ENCODE measurements at places on chromosomes 11 and 22.
A peak's percentile ranks its signal among the peaks of the same experiment; 100 is the strongest.

DNA sequence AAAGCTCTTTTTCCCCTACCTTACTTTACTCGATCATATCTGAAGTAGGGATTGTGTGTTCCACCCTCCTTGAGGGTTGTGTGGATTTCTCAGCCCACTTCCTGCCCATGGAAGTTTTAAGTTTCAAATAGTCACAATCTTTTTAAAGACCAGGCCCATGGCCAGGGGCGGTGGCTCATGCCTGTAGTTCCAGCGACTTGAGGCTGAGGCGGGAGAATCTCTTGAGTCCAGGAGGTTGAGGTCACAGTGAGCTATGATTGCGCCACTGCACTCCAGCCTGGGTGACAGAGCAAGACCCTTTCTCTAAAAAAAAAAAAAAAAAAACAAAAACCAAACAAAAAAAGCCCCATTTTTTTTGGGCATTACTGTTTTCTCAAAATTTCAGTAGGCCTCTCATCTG, 36.3 kb upstream of the LRRC10B start:
- DNase-seq, result no peak

GRCh38 chr11:62487738-62488551, 58.7 kb downstream of the AHNAK start:
- DNase-seq, result no peak

- DNase-seq, result no peak
These were observed 17.2 kb downstream of the POU2AF1 start for GRCh38 chr11:111361874-111362273.

DNA sequence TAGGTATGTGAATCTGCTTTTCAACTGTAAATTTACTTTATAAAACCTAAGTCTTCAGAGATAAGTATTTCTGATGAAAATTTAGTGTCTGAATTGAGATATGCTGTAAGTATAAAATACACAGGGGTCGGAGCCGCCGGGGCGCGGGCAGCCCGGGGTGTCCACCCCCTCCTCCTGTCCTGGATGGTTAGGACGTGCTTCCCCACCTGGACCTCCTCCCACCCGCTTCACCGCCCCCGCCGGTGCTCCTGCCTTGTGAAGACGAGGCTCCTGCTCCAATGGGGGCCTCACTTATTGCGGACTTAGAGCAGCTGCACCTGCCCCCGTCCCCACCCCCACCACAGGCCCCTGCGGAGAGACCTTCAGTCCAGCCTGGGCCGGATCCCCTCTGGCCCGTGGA, 21.3 kb upstream of the PHF21A start:
- no peak for DNase-seq

- no peak for DNase-seq
These were observed 3.9 kb downstream of the ABTB2 start for GRCh38 chr11:34353881-34354280.

DNA sequence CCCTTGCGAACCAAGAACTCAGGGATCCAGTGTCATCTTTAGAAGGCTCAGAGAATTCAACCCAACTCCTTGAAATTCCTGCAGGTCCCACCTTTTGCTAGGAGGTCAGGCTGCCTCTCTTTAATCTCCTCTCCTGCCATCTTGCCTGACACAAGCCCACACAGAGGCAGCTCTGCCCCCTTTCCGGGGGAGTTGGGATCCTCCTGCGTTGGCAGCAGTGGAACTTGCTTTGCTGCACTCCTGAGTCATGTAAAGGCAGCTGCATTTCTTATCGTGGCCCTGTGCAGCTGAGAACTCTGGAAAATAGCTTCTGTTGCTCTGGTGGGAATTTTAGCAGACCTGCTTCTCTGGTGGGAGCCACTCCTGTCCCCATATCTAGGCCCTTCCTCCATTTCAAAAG, 142.3 kb upstream of the TBCEL start:
- no peak for DNase-seq

DNA sequence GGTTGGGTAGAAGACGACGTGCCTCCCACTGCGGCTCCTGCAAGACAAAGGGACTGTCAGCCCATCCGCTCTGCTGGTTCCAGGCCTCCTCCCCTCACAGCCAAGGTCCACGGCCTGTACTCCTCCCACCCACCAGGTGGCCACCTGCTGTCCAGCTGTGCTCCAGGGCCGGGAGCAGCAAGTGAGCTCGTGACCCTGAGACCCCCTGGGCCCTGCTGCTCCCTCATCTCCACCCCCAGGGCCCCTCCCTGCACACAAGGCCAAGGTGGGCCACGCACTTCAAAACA, 27.4 kb downstream of the TSPAN4 start:
- DNase-seq, result no peak

- no peak for DNase-seq
These were observed 42.3 kb upstream of the CCDC188 start for GRCh38 chr22:20192972-20193760.

GRCh38 chr11:120192831-120193625, 17.8 kb upstream of the OAF start:
- no peak for DNase-seq

GRCh38 chr11:122690384-122690783, 34.9 kb downstream of the UBASH3B start:
- DNase-seq, result no peak

DNA sequence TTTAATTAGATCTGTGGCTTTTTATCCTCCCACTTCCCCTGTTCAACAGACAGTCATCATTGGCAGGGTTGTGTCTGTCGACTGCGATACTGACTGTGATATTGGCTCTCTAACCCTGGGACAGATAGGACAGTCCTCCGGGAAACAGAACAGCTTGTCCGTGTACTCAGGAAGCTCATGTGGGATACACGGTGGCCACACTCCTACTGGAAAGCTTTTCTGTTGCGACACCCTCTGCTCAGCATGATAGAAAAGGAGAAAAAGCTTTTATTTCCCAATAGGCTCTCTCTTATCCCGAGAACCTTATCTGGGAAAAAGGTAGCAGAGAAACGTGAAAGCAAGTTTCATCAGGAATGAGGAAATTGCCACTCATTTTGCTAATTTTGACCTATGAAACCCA, 60.4 kb upstream of the HSPA8 start:
- no peak for DNase-seq

DNA sequence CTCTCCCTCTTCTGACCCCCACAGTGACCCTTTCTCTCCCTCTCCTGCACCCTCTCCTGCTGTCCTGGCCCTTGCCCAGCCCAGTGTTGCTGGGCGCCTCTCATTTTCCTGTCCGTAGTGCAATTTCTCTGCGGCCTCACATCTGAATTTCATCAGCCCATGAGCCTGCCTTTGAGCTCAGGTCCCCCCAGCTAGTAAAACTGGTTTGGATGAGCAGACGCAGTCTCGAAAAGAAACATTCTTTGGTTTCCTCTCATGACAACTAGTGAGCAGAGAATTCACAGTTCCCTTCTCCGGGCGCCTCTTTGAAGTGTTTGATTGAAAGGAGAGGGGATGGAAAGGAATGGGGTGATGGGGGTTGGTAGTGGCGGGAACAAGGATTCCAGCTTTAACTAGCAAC, 126.0 kb upstream of the CADM1 start:
- DNase-seq, result no peak

GRCh38 chr11:114209904-114210303, 86.3 kb upstream of the NNMT start:
- DNase-seq, result no peak

DNA sequence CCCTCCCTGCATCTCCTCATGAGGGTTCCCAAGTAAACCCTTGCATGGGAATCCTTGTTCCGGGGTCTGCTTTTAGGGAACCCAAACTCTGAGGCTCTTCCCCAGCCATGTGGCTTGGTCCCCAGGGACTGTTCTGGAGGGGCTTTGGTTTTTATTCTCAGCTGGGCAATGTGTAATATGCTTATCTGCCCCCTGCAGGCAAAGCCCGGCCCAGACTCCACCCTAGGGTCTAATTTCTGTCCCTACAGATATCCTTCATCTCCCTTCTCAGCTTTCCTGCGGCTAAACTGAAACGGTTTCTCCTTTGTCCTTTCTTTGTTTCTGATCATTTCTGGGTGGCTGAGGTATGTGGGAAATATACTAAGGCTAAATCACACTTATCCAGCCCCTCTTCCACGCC, 37.1 kb downstream of the TST start:
- no peak for DNase-seq

- no peak for DNase-seq
These were observed 22.0 kb upstream of the ZC3H12C start for GRCh38 chr11:110071197-110071596.

DNA sequence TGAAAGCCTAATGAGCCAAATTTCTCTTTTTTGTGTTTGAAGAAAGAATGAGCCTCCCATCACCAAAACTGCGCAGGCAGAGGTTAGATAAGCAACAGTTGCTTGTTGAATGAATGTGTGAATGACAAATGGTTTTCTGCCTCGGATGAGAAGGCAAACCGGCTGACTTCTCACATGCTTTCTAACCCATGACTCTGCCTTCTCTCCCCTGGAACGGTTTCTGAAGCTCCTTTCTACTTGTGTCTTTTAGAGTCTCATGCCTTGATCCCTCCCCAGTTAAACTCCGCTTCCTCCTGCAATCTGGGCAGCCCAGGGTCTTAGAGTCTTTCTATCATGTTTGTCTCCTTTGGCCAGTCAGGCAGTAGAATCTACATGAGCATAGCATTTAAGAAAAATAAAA, 342.1 kb upstream of the NCAM1 start:
- no peak for DNase-seq

DNA sequence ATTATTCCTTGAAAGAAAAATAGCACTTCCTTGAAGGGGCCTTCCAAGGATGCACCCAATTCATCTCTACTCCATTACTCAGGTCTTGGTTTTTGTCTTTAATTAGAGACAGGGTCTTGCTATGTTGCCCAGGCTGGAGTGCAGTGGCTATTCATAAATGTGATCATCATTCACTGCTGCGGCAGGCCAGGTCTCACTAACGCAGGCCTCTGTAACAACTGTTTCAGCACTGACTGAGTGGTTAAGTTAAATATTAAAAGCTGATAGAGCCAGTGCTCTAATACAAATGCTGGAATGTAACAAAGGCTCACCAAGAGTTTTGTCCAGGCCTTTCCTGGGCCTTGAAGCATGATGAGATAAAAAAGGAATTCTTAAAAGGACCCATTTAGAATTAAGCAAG, 61.4 kb upstream of the GNAZ start:
- no peak for DNase-seq

GRCh38 chr11:119120639-119121007, 757 bp upstream of the HINFP start:
- peak; percentile 45 for DNase-seq

DNA sequence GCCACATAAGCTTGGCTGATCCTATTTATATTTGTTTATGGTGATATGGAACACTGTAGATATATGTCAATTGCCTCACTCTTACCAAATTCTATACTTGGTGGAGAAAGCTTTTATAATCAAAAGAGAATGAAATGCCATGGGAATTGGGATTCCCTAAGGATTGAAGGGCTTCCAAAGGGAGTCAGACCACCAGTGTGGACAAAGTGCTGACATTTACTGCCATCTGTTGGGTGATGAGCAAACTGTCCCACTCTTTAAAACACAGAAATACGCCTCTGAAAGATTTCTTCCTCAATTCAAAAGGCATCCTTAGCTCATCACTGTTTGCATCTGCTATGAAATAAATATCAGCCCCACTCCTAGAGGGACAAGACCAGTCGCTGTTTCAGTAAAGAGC, 7.1 kb downstream of the SLC1A2 start:
- peak; percentile 45 for DNase-seq

DNA sequence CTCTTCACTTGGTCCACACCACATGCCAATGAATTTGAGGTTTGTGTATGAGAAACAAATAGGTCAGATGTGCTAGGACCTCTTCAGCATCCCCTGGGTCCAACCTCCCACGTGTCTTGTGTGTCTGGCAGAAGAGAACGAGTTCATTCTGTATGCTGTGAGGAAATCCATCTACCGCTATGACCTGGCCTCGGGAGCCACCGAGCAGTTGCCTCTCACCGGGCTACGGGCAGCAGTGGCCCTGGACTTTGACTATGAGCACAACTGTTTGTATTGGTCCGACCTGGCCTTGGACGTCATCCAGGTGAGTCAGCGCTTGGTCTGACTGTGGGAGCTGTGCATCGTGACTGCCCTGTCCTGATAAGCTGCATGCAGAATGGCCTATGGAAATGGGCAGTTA, 101.0 kb upstream of the SORL1-AS1 start:
- no peak for DNase-seq

DNA sequence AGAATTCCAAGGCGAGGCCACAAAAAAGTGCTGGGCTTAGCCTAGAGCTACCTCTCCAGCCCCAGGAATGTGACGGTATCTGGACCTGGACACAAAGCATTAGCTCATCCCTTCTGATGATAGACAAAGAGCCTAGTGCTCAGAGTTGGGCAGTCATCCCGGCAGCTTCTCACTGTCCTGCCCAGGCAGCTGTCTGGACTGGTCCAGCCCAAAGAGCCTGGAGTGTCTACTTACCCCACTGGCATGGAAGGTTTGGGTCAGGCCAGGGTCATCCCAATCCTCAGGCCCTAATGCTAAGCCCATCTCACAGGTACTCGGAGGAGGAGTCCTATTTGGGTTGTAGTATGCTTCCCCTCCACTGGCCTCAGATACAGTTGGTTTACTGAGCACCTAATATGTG, 31.0 kb downstream of the NAV2 start:
- DNase-seq, result no peak

DNA sequence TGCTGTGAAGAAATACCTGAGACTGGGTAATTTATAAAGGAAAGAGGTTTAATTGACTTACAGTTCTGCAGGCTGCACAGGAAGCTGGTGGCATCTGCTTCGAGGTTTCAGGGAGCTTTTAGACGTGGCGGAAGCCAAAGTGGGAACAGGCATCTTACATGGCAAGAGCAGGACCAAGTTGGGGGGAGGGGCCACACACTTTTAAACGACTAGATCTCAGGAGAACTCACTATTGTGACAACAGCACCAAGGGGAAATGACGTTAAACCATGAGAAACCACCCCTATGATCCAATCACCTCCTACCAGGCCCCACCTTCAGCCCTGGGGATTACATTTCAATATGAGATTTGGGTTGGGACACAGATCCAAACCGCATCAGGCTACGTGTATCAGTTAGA, 11.1 kb upstream of the SCGB1D4 start:
- no peak for DNase-seq

GRCh38 chr11:82871646-82872045, 28.6 kb downstream of the PRCP start:
- no peak for DNase-seq

DNA sequence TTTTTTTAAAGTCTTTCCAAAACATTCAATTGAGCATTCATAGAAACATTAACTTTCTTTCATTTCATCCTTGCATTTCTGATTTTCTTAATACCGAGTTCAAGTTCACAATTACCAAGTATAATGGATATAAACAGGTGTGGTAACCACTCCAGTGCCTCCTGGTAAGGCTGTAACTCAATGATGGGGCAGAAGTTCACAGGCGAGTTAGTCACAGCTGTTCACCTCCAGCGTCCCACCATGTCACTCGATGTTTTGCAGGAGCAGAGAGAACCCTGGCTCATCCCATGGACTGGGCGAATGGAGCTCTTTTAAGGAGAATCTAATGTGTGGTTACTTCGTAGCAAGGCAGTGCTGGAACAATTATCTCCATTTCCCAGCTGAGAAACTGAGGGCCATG, 94.4 kb upstream of the ALX4 start:
- DNase-seq, result no peak

GRCh38 chr11:37718431-37718999, 1120.5 kb upstream of the RAG2 start:
- no peak for DNase-seq
